ENCODE measurements at places on chromosomes 3 and 15. TPM values are rescaled to one million over a fixed set of nuclear protein-coding genes. Genes with fewer than 3 reads are reported as not detected.

GRCh38 chr15:45156744-45157455 is 27.1 kb downstream of the DUOX1 start:
- H3K27me3 ChIP-seq, result no peaks in the 10 kb centered on the region
- H3K36me3 ChIP-seq, result peaks cover 9% of the 10 kb centered on the region
- no peak for DNase-seq
- H3K27ac ChIP-seq, result peak overlapping the region; percentile 39
- peaks cover 16% of the 10 kb centered on the region for H3K4me1 ChIP-seq
- no peak overlapping the region for H3K4me3 ChIP-seq

- no peak for DNase-seq
- no peak overlapping the region for H3K4me3 ChIP-seq
- no peaks in the 10 kb centered on the region for H3K27me3 ChIP-seq
Measured at GRCh38 chr3:9147215-9147895, 102.1 kb downstream of the SRGAP3 start.

DNA sequence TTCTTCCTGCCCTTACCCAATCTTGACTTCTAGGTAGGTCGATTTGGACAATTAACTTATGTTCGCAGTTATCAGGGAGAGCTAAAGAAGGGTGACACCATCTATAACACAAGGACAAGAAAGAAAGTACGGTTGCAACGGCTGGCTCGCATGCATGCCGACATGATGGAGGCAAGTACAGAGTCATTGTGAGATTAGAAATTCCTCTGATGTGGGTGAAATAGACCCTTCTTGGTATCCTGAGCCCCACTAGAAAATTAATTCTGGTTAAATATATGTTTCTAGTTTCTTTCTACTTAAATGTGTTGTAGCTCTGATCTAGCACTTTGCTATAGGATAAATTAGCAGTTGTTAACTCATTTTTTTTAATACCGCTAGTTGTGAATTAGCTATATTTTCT is 13.6 kb downstream of the LXN start:
- peaks cover 53% of the 10 kb centered on the region for H3K36me3 ChIP-seq
- no peaks in the 10 kb centered on the region for H3K4me1 ChIP-seq
- no peak for DNase-seq
- no peak overlapping the region for H3K27ac ChIP-seq
- H3K4me3 ChIP-seq, result no peak overlapping the region

DNA sequence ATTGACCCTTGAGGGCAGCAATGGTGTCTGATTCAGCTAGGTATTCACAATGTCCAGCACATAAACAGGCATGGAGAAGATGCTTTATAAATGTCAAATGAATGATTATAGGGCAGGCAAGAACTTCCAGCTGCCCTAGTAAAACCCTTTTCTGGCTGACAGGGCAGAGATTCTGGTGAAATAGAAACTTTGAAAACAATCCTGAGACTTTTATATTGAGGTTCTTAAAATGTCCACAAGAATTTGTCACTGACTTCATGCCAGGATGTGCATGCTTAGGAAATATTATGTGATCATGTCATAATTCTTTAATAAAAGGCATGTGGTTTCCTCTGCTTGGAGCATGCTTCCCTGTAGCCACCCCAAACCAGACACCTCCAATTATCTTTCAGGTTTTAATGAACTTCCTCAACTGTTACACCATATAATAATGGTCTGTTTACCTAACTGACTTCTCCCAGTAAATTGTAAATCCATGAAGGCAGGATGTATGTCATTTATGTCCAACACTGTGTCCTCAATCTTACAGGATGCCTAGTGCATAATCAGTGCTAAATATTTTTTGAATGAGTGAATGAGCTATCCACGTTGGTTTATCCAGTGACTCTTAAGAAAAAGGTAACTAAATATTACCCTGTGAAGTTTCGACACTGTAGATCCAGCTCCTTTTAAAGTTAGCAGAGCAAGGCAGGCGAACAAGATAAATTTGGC is 43.4 kb upstream of the CLRN1 start:
- no peaks in the 10 kb centered on the region for H3K4me1 ChIP-seq
- H3K27ac ChIP-seq, result no peak overlapping the region
- H3K4me3 ChIP-seq, result no peak overlapping the region
- no peaks in the 10 kb centered on the region for H3K27me3 ChIP-seq
- H3K36me3 ChIP-seq, result no peaks in the 10 kb centered on the region

SLC51A gene
- total RNA-seq, result 1.2 TPM

SI gene
- total RNA-seq, result not detected
